Bladder microvascular endothelial cell (primary cell): ENCODE measurements at places on chromosomes 11 and 22. TPM values are rescaled to one million over a fixed set of nuclear protein-coding genes. Genes with fewer than 3 reads are reported as not detected.

The SAA4 gene
- total RNA-seq = not detected in 2 replicates

The OR8G1 gene
- total RNA-seq = not detected in 2 replicates

The OR8J3 gene
- total RNA-seq = not detected in 2 replicates

The PTPN5 gene
- total RNA-seq = not detected in 2 replicates

The XKR3 gene
- not detected in 2 replicates for total RNA-seq

The NUP160 gene
- total RNA-seq = 17.0 and 34.0 TPM in 2 replicates

The FOLR1 gene
- total RNA-seq = not detected in 2 replicates

The POU2AF3 gene
- total RNA-seq = not detected in 2 replicates

The VSTM5 gene
- total RNA-seq = under 0.01 TPM in 1 of 2 replicates, not detected in the other

The SYT7 gene
- total RNA-seq = 0.94 and 0.97 TPM in 2 replicates

The LDHAL6A gene
- total RNA-seq = not detected in 2 replicates

The KDM4E gene
- not detected in 2 replicates for total RNA-seq

The SUSD2 gene
- 0.31 and 0.81 TPM in 2 replicates for total RNA-seq

The MISFA gene
- under 0.01 and 0.82 TPM in 2 replicates for total RNA-seq

The ZNF215 gene
- total RNA-seq = 1.4 and 2.3 TPM in 2 replicates

The INPP5J gene
- total RNA-seq = 0.50 TPM in 1 of 2 replicates, not detected in the other

The EWSR1 gene
- total RNA-seq = 109 and 136 TPM in 2 replicates
